ENCODE measurements at places on chromosomes 6 and 20.

- no peak for DNase-seq
These were observed 97.4 kb upstream of the SALL4 start for GRCh38 chr20:51899674-51900073.

- DNase-seq = no peak
These were observed 1228.2 kb upstream of the CITED2 start for GRCh38 chr6:140602431-140603248.

GRCh38 chr6:79604583-79605037, 26.5 kb upstream of the SH3BGRL2 start:
- no peak for DNase-seq

- DNase-seq = no peak
These were observed 16.3 kb downstream of the GTSF1L start for GRCh38 chr20:43710370-43711044.

- no peak for DNase-seq
These were observed 112.9 kb downstream of the FOXO3 start for GRCh38 chr6:108673602-108674001.

Measured in cardiac fibroblast (primary cell).